Right renal cortex interstitium (tissue), 3 donors: ENCODE measurements at places on chromosomes 12 and 14. TPM values are rescaled to one million over a fixed set of nuclear protein-coding genes. Genes with fewer than 3 reads are reported as not detected.

GRCh38 chr14:53355581-53356112, 202.5 kb upstream of the DDHD1 start:
- no peak for DNase-seq

- no peak for DNase-seq
These were observed 33.2 kb upstream of the SFSWAP start for GRCh38 chr12:131677699-131678098.

GRCh38 chr12:26821212-26821701, 11.7 kb downstream of the ITPR2 start:
- no peak for DNase-seq

DNA sequence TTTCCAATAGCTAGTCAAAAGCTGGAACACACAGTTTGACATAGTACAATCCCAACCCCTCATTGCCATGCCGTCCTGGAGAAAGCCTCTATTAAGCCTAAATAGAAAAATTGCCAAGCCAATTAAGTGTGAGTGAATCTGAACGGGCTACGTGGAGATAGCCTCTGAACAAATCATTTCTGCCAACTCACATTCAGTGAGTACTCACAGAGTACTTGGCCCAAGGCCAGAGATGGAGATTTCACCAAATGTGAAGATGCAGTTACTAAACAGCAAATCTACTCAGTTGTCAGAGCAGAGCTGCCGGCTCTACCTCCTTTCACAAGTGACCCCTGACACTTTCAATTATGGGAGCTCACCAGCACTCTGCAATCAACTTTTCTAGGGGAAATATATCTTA, 350.0 kb downstream of the GALC start:
- no peak for DNase-seq

CIROP gene
- not detected for polyA plus RNA-seq

HOXC10 gene
- polyA plus RNA-seq = 68.8 TPM

RFLNA gene
- polyA plus RNA-seq = 5.6 TPM

TMEM119 gene
- polyA plus RNA-seq = 20.1 TPM

DPF3 gene
- 5.8 TPM for polyA plus RNA-seq

PRB2 gene
- polyA plus RNA-seq = not detected
